ENCODE measurements at places on chromosomes 2 and 18. TPM values are rescaled to one million over a fixed set of nuclear protein-coding genes. Genes with fewer than 3 reads are reported as not detected.

MC2R gene
- not detected for total RNA-seq

UPP2 gene
- not detected for total RNA-seq

SCN1A gene
- 0.28 TPM for total RNA-seq

GDF7 gene
- total RNA-seq, result 0.14 TPM

RNF125 gene
- total RNA-seq, result 0.28 TPM

CD8B2 gene
- total RNA-seq, result not detected

CD8B gene
- total RNA-seq, result not detected

Measured in smooth muscle cell of bladder (primary cell).